ENCODE measurements at places on chromosomes 7 and 10.

GRCh38 chr7:106659166-106659962 lies 1.6 kb downstream of the CCDC71L start:
- DNase-seq, result no peak

GRCh38 chr7:106535234-106535932 lies 125.6 kb downstream of the CCDC71L start:
- no peak for DNase-seq

GRCh38 chr10:84179059-84179710 lies 5.6 kb downstream of the GPR15LG start:
- DNase-seq, result no peak

DNA sequence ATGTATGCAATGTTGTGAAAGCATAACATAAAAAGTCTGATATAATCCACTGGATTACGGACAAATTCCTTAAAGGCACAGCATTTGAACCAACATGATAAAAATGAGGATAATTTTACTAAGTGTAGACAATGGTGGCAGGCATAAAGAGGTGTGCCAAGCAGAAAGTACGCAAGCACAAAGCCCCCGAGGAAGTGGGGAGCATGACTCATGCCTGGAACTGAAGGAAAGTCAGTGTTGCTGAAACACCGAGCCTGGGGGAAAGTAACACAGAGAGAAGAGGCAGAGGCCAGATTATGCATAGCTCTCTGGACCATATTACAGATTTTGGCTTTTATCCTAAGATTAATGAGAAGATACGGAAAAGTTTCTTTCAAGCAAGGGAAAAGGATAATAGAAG lies 490.0 kb upstream of the PHF14 start:
- no peak for DNase-seq

GRCh38 chr10:9670911-9671310 lies 1346.8 kb upstream of the CELF2 start:
- no peak for DNase-seq

Measured in effector CD8-positive, alpha-beta T cell (primary cell).